ENCODE measurements at places on chromosomes 16 and 17. TPM values are rescaled to one million over a fixed set of nuclear protein-coding genes. Genes with fewer than 3 reads are reported as not detected.

TMC7 gene
- total RNA-seq = 1.9 TPM

CSH1 gene
- total RNA-seq = not detected

MPV17L gene
- total RNA-seq = 3.1 TPM

DNA sequence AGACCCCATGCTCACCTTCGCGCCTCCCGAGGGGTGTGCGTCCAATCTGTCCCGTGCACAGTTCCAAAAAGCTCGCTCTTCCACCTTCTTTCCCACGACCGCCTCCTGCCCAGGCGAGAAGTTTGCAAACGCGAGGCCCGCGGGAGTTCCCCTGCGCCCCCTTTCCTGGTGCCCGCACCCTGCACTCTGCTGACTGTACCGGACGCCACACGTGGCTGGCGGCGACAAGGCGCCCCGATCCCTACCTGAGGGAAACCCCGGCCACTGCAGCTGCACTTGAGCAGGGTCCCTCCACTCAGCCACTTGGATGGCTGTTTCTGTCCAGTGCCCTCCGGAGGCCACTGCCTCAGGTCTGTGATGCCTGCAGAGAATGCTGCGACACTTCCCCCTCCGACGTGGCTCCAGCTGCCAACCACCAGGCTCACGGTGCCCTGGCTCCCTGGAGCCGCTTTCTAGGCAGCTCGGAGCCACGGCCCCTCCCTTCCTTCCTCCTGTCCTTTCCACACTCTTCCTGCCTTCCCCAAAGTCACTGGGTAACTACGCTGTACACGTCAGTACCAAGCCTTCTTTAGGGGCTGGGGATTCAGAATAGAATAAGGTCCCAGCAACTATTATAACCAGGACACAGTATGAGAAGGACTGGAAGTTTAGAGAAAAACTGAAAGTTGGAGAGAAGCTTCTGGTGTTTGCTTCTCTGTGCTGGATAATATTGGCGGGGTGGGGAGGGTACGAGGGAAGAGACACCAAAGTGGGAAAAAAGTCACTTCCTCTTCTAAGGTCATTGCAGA lies at the start of gene MLKL:
MLKL (minus strand) TSS at position 425 of the 788 bp plus-strand sequence. CDS start 5,105 bp downstream, outside the sequence.
- H3K4me3 ChIP-seq = peak within 1 kb of the TSS; percentile 58
- DNase-seq = no peak
- H3K4me1 ChIP-seq = peaks cover 5% of the 10 kb centered on the region
- H3K36me3 ChIP-seq = no peaks in the 10 kb centered on the region

DNA sequence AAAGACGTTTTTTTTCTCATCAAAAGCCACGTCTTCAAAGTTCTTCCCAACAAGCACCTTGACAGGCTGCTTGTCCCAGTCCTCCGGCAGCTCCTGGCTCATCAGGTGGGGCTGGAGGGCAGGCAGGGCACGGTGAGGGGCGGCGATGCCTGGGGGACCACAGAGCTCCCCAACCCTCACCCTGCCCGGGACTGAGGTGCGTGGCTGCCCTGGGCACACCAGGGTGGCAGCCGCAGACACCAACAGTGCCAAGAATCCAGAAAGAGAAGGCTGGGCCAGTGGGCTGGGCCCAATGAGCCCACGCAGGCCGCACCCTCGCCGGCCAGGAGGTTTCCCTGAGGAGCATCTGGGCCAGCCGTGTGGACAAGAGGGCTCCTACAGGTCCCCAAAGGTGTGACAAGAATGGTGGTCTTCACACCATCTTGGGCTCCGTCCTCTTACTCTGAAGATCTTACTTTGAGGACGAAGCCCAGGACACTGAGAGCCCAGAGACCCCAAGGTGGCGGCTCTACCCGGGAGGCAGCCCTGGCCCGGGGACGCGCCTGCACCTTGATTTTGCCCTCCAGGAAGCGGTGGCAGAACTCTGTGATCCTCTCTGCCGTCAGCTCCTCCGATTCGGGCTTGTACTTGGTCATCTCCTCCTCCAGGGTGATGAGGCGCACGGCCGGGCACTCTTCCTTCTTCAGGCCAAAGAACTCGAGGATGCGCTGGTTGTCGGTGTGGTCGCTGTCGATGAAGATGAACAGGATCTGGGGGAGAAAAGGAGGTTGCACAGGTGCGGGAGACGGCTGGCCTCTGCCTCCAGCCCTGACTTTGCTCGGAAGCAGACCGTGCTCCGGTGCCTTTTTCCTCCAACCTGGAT lies 11.3 kb upstream of the PPP1R27 start:
- H3K27me3 ChIP-seq = no peaks in the 10 kb centered on the region
- H3K27ac ChIP-seq = no peak overlapping the region
- no peaks in the 10 kb centered on the region for H3K4me1 ChIP-seq
- no peak overlapping the region for H3K4me3 ChIP-seq
- DNase-seq = no peak
- peaks cover 22% of the 10 kb centered on the region for H3K36me3 ChIP-seq

Data from mesothelial cell of epicardium (in vitro differentiated cells).